ENCODE measurements at places on chromosomes 6 and 20.

DNA sequence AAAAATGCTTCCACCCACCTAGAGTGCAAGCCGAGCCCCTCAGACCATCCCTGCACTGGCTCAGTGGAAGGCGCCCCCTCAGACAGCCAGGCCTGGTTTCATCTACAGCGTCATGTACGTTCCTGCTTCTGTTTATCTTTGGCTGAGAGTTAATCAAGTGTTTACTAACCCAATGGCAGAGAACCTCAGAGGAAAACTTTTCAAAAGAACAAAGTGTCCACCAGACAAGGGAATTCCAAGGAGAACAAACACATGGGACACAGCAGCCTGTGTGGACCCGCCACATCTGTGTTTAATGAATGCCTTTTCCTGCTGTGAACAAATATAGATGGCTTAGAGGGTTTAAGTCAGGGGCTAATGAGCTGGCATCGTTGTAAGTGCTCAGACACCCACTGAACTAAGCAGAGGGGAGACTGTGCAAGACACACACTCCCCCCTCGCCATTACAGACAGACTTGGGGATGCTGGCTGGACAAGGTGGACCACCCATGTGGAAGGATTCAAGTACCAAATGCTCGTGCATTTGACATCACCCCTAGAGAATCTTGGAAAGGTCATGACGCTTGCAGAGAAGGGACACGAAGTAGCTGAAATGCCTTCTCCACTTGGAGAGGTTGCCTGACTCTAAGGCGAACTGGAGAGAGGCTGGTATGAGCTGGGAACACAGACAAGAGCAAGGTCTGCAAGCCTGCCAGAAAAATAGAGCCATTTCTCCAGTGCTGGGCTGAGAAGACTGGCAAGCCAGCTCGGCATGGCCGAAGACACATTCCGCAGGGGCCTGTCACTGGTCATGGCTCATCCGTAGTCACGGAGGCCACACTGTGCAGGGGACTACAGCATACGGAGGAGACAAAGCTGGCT lies 53.5 kb upstream of the NXT1 start:
- DNase-seq: no peak

GRCh38 chr6:112029045-112029822 lies 24.7 kb upstream of the CCN6 start:
- DNase-seq: peak; percentile 85

GRCh38 chr6:38955861-38956260 lies 92.7 kb upstream of the GLP1R start:
- no peak for DNase-seq

DNA sequence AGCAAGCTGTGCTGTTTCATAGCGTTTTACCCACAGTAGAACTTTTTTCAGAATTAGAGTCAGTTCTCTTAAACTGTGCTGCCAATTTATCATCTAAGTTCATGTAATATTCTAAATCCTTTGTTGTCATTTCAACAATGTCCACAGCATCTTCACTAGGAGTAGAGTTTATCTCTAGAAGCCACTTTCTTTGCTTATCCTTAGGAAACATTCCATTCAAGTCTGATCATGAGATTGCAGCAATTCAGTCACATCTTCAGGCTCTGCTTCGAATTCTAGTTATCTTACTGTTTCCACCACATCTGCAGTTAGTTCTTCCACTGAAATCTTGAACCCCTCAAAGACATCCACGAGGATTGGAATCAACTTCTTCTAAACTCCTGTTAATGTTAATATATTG lies 12.5 kb downstream of the CTNNBL1 start:
- no peak for DNase-seq

GRCh38 chr6:157754351-157754750 lies 68.7 kb upstream of the SNX9 start:
- DNase-seq: no peak
